Left ventricle myocardium inferior (tissue), 1 donor: ENCODE measurements at places on chromosomes 6 and 20. TPM values are rescaled to one million over a fixed set of nuclear protein-coding genes. Genes with fewer than 3 reads are reported as not detected.

GRCh38 chr6:394641-395289 is 3.2 kb downstream of the IRF4 start:
- H3K27ac ChIP-seq = no peak overlapping the region
- H3K27me3 ChIP-seq = peaks cover 90% of the 10 kb centered on the region
- no peak overlapping the region for H3K4me3 ChIP-seq
- no peak for DNase-seq

DNA sequence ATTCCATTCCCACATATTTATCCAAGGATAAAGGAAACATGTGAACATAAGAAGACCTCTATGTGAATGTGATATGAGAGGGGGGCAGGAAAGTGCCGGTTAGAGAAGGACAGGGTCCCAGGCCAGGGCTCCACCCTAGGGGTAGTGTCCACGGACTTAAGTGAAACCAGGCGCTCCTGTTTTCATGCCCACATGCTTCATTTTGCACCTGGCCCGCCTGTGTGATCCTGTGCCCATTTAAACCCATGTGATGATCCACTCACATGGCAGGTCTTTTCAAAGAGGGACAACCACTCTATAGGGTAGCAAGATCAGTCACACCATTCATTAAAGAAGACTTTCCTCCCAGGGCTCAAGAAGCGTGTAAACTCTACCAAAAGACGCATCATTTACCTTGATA is 865.3 kb upstream of the GJE1 start:
- H3K36me3 ChIP-seq = no peaks in the 10 kb centered on the region
- H3K4me1 ChIP-seq = no peaks in the 10 kb centered on the region
- H3K27me3 ChIP-seq = no peaks in the 10 kb centered on the region
- no peak overlapping the region for H3K4me3 ChIP-seq
- no peak overlapping the region for H3K27ac ChIP-seq
- DNase-seq = no peak

The GPR63 gene
- 1.0 TPM for total RNA-seq

GRCh38 chr6:158771399-158772152 is 47.6 kb downstream of the EZR start:
- peaks cover 68% of the 10 kb centered on the region for H3K4me1 ChIP-seq
- H3K36me3 ChIP-seq = peaks cover 95% of the 10 kb centered on the region
- DNase-seq = no peak
- H3K4me3 ChIP-seq = no peak overlapping the region
- H3K27ac ChIP-seq = peak overlapping the region; percentile 85
